ENCODE measurements at places on chromosomes 16 and 17.

GRCh38 chr16:68665501-68665900 is 20.4 kb downstream of the CDH3 start:
- no peak for DNase-seq

DNA sequence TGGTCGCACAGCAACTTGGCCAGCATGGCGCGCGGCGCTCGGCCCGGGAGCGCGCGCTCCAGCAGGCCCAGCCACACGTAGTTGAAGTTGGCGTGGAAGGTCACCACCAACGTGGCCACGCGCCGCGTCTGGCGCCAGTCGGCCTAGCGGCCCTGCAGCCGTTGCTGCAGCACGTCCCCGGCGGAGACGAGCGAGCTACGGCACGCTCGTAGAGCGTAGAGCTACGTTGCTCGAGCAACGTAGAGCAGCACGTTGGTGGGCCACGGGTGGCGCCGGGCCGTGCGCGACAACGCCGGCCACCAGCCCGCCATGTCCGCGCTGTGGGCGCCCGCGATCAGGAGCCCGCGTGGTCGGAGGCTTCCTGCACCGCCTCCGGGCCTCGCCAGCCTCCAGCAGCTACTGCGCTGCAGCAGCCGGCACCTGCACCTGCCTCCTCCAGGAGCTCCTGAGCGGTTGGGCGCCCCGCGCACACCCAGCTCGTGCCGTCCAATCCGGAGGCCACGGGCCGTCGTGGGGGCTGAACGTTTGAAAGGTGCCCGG is 13.4 kb upstream of the SULT1A1 start:
- DNase-seq: peak; percentile 34

GRCh38 chr17:3663102-3664011 is 5.0 kb downstream of the TAX1BP3 start:
- no peak for DNase-seq

DNA sequence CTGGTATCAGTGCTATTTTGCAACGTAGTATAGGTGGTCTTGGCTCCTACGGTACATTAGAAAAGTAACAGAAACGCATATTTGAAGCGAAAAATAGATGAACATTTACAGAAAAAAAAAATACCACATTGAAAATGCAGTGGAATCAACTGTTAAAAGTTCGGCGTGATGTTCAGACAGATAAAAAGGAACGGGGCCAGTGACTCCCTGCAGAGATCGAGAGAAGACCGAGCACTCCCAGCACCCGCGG is 440 bp upstream of the ZNF778 start:
- DNase-seq: no peak

DNA sequence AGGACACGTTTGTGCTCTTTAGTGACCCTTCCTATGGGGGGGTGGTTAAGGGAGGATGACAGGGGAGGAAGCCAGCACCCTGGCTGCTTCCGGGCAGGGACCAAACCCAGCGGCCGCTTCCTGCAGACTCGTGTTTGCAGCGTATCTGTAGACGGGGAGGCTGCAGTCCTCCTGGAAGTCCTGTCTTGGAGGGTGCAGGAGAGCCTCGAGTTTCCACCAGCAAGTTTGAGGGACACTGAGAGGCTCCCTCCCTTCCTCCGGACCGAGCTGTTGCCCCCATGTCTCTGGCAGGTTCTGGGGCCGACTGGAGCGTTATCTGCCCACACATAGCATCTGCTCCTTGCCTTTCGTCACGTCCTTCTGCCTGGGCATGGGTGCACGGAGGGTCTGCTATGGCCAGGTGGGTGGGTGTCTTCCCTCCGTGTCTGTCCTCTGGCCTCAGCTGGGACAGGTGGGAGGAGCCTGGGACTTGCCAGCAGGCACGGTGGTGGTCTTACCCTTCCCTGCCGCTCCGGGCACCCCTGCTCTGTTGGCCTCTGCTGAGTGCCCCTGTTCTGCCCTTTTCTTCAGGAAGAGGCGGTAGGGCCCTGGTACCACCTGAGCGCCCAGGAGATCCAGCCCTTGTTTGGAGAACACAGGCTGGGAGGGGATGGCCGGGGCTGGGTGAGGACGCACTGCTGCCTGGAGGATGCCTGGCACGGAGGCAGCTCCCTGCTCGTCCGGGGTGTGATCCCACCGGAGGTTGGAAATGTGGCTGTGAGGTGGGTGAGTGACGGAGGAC is 8.8 kb downstream of the ENGASE start:
- DNase-seq: no peak

All from stimulated activated CD4-positive, alpha-beta T cell treated with anti-CD3 and anti-CD28 coated beads, Interleukin-15, amount 100 ng/mL, for 1 hour (primary cell).